Kidney glomerular epithelial cell (primary cell): ENCODE measurements at places on chromosomes 1 and 21.

GRCh38 chr1:228284521-228284920 lies 76.7 kb downstream of the OBSCN start:
- no peak for DNase-seq

- no peak for DNase-seq
These were observed 1.3 kb downstream of the AMIGO1 start for GRCh38 chr1:109508001-109508872.

DNA sequence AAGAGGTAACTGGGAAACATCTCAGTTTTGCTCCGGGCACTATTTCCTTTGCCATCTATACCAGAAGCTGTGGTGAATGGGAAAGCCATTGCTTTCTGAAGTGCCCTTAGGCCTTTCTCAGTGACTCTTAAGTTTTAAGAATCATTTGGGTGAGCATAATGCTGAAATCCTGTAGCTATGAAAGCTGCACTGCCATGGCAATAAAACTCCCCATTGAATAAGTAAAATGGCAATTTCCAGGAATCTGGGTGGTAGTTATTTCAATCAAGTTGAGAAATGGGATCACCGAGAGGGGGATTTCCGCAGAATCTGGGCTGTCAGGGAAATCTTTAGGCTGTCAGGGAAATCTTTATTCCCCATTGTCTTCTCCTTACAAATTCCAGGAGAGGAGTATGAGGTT lies 26.8 kb upstream of the MACF1 start:
- DNase-seq: peak; percentile 29

- no peak for DNase-seq
These were observed 300.8 kb downstream of the RRAGC start for GRCh38 chr1:38558500-38559445.

DNA sequence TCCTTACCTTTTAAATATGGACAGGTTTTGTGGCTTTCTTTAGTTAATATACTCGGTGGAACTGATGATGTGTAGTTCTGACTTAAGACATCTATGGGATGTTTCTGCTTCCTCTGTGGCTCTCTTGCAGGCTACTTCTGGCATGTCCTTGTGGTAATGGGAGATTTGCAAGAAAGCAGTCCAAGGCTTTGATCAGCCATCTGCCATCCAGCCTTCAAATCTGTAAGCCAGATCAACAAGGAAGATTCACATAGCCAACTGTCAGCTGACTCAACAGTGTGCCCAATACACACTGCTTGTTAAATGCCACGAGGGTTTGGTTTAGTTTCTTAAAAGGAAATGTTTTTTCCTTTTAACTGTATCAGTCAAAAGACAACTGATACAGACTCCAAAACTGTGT lies 722.2 kb upstream of the CHRM3 start:
- no peak for DNase-seq
